ENCODE measurements at places on chromosomes 1 and 21. TPM values are rescaled to one million over a fixed set of nuclear protein-coding genes. Genes with fewer than 3 reads are reported as not detected.

Gene TSPAN2
- total RNA-seq, result 5.1 TPM

DNA sequence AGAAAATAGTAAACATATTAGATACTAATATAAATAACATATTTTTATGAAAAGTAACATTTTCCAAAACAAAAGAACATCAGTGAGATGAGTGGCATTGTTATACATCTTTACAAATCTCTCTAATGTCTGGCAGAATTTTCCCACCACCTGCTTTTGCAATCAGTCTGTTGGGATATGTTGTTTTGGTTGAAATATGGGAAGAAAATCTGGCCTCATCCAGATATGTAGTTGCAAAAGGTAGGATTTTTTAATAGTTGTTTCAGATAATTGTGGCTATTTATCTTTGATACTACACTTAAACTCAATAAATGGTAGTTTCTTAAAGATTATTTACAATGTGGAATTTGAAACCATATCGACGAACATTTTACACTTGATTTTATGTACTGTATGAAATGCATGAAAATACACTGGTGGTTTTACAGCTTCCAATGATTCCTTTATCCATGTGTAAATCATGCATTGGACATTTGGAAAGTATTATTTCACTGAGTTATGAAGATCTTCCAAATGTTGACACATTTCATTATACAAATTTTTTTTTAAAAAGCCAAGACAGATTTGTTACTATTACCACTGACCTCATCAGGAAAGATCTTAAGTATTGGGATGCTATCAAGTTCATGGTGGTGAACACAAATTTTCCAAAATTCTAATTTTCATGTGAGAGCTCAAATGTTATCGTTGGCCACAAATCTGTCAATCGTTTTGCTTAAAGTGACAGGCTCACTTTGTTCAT is 74.1 kb upstream of the CD34 start:
- no peak for DNase-seq

GRCh38 chr1:2275796-2276536 is 47.8 kb downstream of the SKI start:
- DNase-seq, result no peak

Gene RAD54L
- 42.2 TPM for total RNA-seq

DNA sequence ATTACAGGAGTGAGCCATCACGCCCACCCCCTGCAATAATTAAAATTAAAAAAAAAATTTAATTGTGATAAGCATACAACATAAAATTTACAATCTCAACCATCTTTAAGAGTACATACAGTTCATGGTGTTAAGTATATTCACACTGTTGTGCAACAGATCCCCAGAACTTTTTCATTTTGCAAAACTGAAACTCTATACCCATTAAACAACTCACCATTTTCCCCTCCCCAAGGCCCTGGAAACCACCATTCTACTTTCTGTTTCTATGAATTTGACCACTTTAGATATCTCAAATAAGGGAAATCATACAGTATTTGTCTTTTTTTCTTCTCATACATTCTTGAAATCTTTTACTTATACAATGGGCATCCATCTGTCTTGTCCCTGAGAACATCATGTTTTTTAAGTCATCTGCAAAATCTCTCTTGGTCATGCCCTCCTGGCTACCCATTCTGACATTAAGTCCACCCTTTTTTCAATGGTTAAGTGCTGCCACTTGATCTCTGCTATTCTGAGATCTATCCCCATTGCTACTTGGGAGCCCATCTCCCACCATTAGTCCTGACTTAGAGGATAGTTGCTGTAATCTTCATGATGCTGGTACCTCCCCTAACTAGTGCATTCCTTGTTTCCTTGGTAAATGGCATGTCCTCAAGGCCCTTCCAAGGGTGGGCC is 39.4 kb upstream of the ZFYVE9 start:
- no peak for DNase-seq

DNA sequence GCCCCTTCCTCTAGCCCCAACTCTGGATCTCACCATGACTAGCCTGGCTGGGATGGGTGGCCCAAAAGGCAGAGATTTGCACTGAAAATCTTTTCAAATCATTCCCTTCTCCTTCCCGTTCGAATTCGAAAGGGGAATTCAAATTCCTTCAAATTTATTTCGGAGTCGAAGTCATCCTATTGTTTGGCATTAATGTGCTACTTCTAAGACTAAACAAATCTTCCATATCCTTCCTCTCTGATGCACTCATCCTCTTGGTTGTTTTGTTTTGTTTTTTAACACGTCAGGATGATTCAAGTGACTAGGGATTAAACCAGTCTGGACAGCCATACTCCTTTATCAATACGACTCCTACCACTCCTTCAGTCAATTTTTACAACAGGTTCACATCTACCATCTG is 95.5 kb upstream of the SGIP1 start:
- no peak for DNase-seq

GRCh38 chr1:115127539-115127938 is 38.2 kb upstream of the TSPAN2 start:
- no peak for DNase-seq

GRCh38 chr1:161159913-161160243 is 578 bp downstream of the USP21 start:
- no peak for DNase-seq

DNA sequence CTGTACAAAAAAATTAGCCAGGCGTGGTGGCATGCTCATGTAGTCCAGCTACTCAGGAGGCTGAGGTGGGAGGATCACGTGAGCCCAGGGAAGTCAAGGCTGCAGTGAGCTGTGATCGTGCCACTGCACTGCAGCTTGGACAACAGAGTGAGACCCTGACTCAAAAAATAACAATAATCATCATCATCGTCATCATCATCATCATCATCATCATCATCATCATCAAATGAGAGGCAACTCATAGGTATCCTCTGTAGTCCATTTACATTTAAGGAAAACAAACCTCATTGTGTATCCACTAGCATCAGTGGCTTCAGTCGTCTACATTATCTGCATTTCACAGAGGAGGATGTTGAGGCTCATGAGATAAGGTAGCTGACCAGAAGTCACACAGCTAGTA is 68.8 kb upstream of the SELENON start:
- DNase-seq, result no peak

- DNase-seq, result no peak
Measured at GRCh38 chr1:100321100-100321493, 31.2 kb upstream of the CDC14A start.

DNA sequence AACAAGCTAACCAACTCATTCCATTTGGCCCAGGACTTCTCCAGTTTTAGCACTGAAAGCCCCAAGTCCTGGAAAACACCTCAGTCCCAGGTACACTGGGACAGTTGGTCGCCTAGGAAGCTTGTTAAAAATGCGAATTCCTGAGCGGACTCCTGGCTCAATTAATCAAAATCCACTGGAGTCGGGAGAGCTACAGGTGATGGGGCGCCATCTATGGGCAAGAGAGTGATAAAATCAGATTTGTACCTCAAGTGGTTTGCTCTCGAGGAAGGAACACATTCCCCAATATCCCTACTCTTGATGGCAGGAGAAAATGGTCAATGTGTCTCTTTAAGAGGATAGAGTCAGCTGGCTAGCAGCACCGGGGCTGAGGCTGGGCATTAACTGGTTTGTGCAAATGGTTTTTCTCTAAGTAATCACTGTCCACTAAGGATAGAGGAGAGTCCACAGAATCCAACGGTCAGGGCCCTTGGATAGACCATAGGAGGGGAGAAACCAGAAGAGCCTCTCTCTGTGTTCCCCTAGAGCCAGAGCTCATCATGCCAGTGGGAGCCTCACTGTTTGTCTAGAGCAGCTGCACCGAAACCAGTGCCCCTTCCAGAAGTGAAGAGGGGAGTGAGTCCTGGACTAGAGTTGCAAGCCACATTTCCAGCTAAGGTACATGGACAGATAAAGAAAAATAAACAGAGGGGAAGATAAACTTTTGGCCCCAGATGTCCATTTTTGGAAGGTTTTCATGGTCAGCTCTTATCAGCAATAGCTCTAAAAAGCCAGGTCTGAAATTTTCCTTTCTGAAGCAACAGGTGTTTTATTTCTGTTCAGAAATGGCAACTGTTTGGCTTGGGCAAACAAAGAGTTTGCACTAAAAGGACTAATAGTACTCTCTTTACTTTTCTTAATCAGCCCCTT is 148.5 kb downstream of the TENT5C start:
- DNase-seq, result peak; percentile 70

GRCh38 chr1:222824641-222825040 is 9.8 kb downstream of the DISP1 start:
- DNase-seq, result no peak

- peak; percentile 89 for DNase-seq
Measured at GRCh38 chr1:22252251-22252650, 109.4 kb upstream of the WNT4 start.

GRCh38 chr1:187047298-187047697 is 218.5 kb downstream of the PLA2G4A start:
- no peak for DNase-seq

DNA sequence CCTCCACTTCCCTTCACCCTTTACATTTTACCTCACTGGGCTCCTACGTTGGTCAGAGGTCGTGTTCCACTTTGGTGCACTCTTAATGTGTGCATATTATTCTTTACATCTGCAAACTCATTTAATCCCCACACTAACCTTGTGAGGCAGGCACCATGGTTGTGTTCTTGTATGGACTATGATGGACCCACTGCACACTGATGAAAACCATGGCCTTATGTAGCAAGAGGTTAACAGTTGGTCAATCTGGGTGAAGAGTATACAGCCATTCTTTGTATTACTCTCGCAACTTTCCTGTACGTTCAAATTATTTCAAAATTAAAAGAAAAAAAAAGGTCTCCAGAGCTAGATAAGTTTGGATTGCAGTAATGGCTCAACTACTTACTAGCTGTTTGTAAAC is 78.5 kb downstream of the RUNX1 start:
- DNase-seq, result no peak

GRCh38 chr21:38409907-38410306 is 88.4 kb downstream of the ERG start:
- no peak for DNase-seq

GRCh38 chr1:170701962-170702361 is 38.0 kb downstream of the PRRX1 start:
- no peak for DNase-seq

DNA sequence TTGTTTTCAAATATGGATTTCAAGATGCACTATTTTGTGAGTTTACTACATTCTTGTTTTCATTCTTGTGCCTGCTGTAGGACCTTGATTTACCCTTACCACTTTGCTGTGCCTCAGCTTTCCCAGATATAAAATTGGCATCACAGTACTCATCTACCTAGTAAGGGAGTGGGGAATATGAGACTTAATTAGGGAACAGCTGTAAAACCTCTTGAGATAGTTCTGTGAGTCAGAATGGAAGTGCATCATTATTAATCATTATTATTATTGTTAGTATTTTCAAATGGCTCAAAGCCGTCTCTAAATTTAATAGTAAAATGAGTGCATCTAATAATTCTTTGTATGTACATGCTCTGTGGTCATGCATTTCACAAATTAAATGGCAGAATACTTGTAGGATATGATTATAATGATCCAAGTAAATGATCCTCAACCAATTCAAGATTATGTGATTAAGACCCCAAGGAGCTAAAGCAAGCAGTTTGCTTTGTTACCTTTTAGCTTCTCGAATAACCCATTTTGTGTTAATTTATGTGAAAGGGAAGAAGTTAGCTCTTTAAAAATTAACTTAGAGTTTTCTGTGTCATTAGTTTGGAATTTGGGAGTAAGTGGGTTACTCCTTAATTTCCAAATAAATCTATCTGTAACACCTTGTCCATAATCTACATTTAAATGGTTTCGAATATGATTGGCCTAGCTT is 155.4 kb downstream of the NFIA start:
- no peak for DNase-seq

Gene C1orf210
- 2.0 TPM for total RNA-seq

Gene ZFP69
- total RNA-seq, result 9.2 TPM

- peak; percentile 28 for DNase-seq
Measured at GRCh38 chr1:36239941-36240637, 15.8 kb downstream of the THRAP3 start.

DNA sequence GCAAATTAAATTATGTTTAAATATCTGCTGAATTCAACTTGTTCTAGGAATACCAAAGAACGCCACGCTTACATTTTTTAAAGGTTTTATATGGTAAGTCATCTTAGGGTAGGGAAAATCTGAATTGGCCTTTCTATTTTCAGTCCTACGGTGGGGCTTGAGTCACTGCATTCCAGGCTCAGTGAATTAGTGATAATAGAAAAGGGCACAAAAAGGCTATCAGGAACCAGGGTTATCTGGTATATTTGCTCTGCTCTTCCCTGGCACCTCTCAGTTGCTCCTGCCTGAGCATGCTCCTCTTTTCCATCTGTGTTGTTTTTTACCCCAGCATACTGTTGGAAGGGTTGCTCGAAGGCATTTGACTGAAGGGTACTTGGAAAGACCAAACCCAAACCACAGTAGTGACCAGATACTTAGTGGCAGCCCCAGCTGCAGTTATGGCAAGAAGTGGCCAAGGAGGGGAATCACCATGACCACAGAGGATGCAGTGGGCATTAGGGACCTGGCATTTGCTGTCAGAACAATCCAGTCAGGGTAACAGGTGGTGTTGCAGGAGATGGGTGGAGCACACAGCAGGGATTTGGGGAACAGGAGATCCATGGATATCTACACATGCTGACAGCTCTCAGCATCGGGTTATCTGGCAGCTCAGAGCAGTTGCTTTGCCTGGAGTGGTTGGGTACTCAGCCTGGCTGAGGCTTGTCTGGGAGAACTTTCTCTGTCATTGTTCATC is 2.3 kb downstream of the OVAAL start:
- DNase-seq, result no peak

DNA sequence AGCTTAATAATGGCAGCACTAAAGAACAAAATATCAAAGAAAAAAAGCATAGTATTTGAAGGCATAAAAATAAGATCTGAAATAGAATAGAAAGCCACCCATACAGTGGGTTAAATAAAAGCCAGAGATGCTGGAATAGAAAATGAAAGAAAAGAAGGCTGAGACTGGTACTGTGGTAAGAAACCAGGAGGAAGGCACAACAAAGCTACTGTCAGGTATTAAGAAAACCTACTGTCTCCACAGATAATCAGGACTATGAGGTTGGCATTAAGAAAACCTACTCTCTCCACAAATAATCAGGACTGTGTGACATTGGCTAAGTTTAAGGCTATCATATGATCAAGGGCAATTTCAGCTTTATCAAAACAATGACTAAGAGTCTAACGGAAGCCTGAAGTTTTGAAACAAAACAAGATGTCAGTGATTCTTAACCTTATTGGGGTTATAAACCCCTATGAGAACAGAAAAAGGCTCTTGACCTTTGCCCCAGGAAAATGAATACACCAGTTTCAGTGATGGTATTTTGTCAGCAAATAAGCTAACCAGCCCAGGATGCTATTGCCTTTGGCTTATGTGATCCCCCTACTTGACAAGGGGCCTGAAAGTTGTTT is 24.4 kb downstream of the MCOLN2 start:
- no peak for DNase-seq

GRCh38 chr21:25689226-25689625 is 45.5 kb downstream of the ATP5PF start:
- no peak for DNase-seq

- DNase-seq, result no peak
Measured at GRCh38 chr1:102566182-102566581, 542.1 kb downstream of the COL11A1 start.

- DNase-seq, result peak; percentile 52
Measured at GRCh38 chr1:32336963-32337675, 1.1 kb upstream of the MARCKSL1 start.

Gene DDR2
- 0.17 TPM for total RNA-seq

All from H7 (cell line).